ENCODE measurements at places on chromosomes 16 and 17.

GRCh38 chr16:2704983-2705275 is 15.1 kb downstream of the PRSS27 start:
- DNase-seq = no peak

GRCh38 chr17:76775021-76775600 is 37.2 kb downstream of the MFSD11 start:
- no peak for DNase-seq

DNA sequence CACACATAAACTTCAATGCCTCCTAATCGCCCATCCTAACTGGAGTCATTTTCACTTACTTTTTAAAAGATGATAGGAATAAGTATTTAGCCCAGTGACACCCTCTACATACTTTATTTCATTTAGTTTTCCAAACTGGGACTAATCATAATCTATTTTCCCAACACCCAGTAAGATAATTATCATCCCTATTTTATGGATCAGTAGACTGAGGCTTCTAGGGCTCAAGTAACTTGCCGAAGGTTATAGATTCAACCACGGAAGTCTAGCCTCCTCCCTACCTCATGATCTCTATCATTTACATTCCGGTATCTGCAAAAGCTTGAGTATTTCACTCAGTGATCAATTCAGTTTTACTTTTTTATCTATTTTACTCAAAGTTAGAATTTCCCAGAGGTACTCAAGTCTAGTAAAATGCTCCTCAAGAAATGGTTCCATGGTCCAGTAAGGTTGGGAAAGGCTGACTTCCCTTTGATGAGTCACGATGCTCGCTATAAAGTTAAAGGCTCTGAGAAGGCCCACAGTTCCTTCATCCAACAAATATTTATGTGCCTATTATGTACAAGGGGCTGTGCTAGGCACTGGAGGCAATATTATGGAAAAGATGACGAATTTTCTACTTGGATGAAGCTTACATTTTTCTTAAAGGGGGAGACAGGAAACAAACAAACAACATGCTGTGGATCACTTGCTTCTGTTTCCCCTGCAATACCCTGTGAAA is 75.1 kb downstream of the TOX3 start:
- DNase-seq = no peak

- no peak for DNase-seq
Observed at GRCh38 chr16:30184096-30184890, 891 bp downstream of the CORO1A start.

DNA sequence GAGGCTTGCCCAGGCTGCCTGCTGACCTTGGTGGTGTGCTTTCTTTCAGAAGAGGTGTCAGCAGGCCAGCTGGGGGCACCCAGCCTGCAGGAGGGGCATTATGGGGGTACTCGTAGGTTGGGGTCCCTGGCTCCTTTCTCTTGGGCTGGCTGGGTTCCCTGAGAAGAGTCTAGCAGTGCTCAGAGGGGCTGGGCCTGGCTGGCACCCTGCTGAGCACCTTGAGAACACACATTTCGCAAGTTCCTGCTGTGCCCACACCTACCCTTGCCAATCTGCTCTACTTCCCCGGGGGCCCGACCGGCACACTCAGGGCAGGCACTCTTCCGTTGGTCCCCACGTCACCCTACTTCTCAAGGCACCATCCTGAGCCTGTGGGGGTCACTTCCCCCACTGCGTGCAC is 5.1 kb downstream of the CEMP1 start:
- DNase-seq = no peak
